ENCODE measurements at places on chromosomes 2 and 18.
A peak's percentile ranks its signal among the peaks of the same experiment; 100 is the strongest.

DNA sequence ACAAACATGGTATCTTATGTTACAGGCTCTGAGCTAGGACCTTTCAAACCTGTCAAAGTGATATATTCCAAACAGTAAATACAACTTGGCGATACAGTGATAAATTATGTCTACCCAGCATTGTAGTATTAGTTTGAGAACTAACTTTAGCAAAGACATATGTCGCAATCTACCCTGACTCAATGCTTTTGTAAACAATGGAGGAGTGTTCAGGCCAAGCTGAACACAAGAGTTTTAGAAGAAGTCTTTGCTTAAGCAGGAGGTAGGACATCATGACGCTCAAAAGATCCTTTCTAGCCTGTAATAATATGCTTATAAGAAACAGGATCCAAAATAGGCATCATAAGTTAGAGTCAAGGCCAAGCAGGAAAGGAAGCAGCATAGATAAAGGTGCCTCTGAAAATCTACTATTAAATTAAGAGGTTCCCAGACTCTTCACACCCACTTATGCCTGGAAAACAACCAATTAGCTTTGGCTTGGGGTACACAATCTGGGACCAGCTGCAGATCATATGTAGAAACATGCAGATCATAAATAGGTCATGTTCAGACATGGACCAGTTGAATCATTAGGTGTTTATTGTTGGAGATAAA lies 132.5 kb downstream of the CSRNP3 start:
- no peak for DNase-seq

- no peak for DNase-seq
Measured at GRCh38 chr2:218172845-218173244, 6.1 kb upstream of the CXCR1 start.

DNA sequence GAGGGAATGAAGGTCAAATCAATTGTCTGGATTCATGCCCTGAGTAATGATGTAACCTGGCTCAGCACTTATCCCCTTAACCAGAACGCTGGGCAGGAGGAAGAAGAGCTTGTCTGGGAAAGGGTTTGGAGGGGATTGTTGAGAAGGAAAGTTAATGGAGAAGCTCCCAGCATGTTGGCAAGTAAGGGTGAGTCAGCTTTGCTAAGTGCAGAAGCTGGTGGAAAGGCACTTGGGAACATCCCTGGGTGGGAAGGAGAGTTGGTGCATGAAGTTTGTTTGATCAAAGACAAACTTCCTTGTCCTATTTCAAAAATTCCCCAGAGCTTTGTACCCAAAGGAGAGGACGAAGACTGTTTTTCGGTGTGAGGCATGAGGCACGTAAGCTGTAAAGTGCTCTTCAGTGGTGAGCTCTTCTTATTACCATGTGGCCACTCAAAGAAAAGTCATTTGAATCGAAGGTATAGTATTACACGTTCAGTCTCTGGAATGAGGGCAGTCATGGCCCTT lies 17.6 kb upstream of the DAW1 start:
- DNase-seq, result no peak

- DNase-seq, result no peak
Measured at GRCh38 chr2:134818321-134818720, 20.1 kb upstream of the ACMSD start.

DNA sequence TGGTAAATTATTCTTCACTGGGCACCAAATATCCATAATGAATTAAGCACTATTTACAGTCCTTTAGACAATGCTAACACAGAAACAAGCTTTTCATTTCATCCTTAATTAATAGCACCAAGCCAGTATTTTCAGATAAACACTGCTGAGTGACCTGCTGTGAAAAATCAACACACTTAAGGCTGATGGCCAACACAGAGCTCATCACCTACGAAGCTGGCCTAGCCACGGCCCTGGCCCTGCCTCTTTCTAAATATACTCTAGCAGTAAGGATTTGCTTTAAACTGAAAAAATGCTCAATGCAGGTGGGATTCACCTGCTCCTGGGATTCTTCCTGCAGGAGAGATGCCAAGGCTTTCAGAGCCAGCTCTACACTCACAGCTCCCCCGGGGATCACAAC lies 18.4 kb downstream of the CYB5A start:
- no peak for DNase-seq

- DNase-seq, result no peak
Measured at GRCh38 chr2:40371525-40372282, 80.2 kb downstream of the SLC8A1 start.

DNA sequence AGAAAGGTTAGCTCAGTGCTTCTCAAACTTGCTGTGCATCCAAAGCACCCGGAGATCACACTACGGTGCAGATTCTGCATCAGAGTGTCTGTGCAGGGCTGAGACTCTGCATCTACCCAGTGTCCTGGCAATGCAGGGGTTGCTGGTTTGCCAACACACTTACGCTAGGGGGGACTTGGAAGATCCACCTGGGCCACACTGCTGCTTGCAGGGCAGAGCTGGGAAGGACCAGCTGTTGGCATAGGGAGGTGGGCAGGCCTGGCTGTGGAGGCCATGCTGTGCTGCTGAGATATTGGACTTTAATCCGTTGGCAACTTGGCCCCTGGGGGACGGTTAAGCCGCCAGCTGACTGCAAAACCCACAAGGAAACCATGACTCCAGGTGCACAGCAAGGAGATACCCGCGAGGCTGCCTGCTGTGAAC lies 397.6 kb upstream of the HS6ST1 start:
- DNase-seq, result no peak

DNA sequence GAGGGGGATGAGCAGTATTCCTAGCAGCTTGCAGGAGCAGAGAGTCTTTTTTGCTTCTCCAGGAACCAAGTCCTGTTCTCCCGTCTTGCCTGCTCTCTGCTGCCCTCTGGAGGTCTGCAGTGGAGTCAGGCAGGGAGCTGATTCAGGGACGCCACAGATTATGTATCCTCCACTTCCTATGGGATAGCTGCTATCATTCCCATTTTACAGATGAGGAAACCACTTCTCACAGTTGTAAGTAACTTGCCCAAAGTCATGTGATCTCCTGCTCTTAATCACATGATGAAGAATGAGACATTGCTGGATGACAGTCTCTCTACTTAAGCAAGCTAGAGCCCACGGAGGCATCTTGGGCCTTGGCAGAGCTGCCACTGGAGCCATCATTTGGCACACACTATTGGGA lies 8.3 kb downstream of the SLC4A5 start:
- DNase-seq, result peak; percentile 68

DNA sequence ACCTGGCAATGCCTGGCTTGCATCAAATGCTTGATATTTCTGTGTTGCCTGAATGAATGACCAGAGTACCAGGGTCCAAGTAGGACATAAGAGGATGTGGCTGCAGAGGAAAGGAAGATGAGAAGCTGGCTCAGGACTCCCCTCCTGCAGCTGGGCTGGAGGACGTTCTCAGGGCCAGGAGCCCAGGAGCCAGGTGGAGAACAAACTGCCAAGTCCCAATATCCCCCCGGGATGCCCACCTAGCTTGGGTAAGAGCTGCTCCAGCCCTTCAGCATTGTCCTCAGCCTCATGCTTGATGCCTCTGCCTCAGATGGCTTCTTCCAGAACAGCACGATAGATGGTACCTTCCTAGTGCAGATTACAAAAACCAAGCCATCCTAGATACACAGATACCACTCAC lies 8.6 kb upstream of the ATP6V1B1 start:
- DNase-seq, result no peak

- DNase-seq, result no peak
Measured at GRCh38 chr18:62288665-62289008, 36.5 kb upstream of the TNFRSF11A start.

DNA sequence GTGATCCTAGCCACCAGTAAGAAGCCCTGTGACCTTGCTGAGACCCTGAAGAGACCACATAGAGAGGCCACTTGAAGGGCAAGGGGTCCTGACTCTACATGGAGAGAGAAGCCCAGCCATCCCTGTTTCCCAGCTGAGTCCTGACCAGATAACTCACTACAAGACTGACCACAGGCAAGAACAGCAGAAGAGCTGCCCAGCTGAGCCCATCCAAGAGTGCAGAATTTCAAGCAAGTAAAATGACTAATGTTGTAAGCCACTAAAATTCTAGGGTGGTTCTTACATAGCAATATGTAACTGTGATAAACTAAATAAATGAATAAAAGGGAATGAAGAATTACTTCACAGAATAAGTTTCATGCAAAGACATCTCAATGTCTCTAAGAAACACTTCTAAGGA lies 58.4 kb upstream of the WIPF1 start:
- no peak for DNase-seq

GRCh38 chr18:59649591-59649990 lies 47.6 kb downstream of the CCBE1 start:
- no peak for DNase-seq

GRCh38 chr2:181357979-181358378 lies 99.2 kb upstream of the ITGA4 start:
- no peak for DNase-seq

DNA sequence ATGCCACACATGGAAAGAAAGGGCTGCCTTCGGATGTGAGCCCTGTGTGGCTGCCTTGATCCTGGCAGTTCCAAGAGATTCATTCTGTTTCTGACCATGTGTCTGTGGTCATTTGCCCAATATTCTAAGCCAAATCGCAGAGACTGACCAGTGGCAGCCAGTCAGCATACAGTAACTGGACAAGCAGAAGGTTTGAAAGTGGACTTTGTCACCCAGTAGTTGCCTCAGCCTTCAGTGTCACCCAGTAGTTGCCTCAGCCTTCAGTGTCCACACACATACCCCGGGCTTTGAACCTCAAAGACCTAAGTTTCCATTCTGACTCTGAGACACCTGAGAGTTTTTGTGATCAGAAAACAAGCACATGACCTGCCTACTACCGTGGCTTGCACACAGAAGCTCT lies 5.0 kb downstream of the RFX8 start:
- DNase-seq, result no peak

GRCh38 chr18:63160172-63160995 lies 159.2 kb downstream of the BCL2 start:
- no peak for DNase-seq

GRCh38 chr18:7786569-7786968 lies 219.5 kb downstream of the PTPRM start:
- no peak for DNase-seq

- no peak for DNase-seq
Measured at GRCh38 chr2:25044011-25044410, 2.1 kb downstream of the EFR3B start.

DNA sequence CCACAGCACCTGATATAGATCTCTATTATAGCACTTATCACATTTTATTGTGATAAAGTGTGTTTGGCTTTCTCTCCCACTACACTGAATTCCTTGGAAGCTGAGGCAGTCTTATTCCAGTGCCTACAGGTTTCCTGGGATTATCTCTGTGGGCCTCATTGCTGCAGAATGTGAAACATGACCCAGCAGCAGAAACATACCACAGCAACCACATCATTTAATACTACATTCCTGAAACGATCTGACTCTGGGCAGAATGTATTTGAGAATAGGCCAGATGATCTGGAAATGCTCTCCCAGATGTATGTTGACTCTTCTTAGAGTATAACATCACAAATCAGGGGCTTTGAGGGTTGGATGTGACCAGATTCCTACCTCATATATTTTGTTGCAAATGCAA lies 323.5 kb upstream of the TANK start:
- no peak for DNase-seq

DNA sequence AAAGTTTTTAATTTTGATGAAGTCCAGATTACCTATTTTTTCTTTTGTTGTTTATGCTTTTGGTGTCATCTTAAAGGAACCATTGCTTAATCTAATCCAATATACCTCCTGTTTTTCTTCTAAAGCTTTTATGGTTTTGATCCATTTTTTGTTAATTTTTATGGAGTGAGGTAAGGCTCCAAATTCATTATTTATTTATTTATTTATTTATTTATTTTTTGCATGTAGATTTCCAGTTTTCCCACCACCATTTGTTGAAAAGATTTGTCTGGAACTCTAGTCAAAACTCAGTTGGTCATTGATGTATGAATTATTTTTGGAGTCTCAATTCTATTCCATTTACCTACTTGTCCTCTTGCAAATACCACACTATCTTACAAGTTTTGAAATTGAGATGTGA lies 99.4 kb upstream of the RBMS1 start:
- DNase-seq, result no peak

- no peak for DNase-seq
Measured at GRCh38 chr2:60492548-60492947, 60.9 kb downstream of the BCL11A start.

DNA sequence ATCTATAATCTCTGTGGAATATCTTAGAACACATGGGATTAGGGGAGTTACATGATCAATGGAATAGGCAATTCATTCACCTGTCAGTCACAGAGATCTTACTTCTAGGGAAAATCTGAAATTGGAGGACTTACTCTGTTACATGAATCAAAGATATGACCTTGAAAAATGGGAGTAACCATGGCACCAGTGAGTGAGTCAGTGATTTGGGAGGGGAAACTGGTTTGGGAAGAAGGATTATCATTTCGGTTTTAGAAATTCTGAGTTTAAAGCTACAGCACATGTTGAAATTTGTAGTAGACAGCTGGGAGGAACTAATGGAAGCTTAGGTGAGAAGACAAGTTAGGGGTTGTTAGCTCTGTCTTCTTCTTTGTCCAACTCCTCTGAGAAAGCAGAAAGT lies 153.7 kb downstream of the CAMKMT start:
- no peak for DNase-seq

DNA sequence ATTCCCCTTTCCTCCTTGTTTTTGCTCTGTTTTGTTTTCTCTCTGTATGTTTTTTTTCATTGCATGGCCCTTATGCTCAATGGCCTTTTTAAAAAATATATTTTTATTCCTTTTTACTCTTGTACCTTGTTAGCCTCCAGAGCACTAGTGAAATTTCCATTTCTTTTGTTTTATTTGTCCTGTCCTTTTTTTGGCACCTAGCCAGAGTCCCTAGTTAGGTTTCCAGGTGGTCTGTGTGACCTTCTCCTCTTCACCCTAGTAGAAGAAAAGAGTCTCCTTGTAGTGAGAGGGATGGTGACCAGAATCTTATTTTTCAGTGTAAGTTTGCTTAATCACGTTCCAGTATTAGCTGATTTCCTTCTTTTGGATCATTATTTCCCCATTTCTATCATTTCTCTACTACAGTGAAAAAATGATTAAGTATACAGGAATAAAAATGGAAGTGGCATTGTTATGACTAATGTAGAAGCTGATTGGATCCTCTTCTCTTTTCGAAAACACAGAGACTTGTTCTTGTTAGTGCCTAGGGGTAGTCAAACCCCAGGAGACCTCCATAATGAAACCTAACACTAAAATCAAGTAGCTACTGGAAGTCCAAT lies 65.9 kb downstream of the NBEAL1 start:
- no peak for DNase-seq

GRCh38 chr2:121819846-121820245 lies 64.4 kb downstream of the TSN start:
- DNase-seq, result no peak

DNA sequence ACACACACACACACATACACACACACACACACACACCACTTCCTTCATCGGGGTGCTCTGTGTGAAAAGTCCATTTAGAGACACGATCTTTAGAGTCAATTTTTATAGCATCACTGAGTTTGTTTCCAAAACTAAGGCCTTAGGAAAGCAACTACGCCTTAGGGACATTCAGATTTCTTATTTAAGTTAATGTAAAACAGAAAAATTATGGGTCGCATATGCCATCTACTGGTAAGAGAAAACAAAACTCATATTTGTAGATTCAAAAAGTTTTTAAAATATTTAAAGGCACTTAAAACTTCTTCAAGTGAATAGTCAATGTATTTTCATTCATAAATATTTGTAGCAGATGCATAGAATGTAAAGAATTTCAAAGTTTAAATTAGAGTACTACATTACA lies 166.2 kb downstream of the ATAD2B start:
- DNase-seq, result peak; percentile 12

Data from NCI-H2081 (cell line).